ENCODE measurements at places on chromosomes 7 and 10.
A peak's percentile ranks its signal among the peaks of the same experiment; 100 is the strongest.

GRCh38 chr7:155477476-155477875 lies 19.5 kb downstream of the EN2 start:
- no peak for DNase-seq

DNA sequence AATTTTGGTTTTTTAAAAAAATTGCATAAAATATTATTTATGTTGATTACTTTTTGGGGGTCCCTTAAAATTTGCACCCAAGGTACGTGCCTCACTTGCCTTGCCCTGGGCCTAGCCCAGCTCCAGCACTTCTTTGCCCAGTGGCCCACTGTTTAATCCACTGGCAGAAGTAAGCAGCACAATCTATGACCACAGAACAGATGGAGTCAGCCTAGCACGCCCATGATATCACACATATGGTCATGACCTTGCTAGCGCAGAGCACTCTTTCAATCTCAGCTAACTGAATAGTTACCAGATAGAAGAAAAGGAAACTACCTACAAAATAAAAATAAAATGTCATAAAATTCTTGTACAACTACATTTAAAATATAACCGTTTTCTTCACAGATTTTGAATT lies 5.6 kb downstream of the OGA start:
- no peak for DNase-seq

- DNase-seq: no peak
Observed at GRCh38 chr10:114026189-114027040, 17.3 kb upstream of the ADRB1 start.

DNA sequence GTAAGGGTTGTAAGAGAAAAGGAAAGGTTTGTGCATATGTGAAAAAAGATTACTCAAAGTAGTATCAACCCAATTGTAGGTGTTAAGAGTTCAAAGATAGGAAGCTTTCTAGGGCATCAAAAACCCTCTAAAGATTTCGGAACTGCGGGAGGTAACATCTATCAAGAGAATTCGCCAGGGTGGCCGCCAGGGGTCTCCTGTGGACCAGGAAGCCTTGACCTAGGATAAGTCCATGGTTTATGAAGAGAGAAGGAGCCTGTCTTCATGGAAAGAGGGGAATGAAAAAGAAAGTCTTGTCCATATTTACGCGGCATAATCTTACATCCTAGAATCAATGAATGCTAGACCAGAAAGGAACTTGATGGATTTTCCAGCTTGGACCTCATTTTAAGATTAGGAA lies 140.7 kb upstream of the CALCR start:
- peak; percentile 29 for DNase-seq

- DNase-seq: no peak
Observed at GRCh38 chr10:131750171-131750895, 150.5 kb upstream of the PPP2R2D start.

GRCh38 chr10:119246862-119247549 lies 39.6 kb downstream of the GRK5 start:
- no peak for DNase-seq

- no peak for DNase-seq
Observed at GRCh38 chr10:52143338-52143737, 170.7 kb upstream of the DKK1 start.

DNA sequence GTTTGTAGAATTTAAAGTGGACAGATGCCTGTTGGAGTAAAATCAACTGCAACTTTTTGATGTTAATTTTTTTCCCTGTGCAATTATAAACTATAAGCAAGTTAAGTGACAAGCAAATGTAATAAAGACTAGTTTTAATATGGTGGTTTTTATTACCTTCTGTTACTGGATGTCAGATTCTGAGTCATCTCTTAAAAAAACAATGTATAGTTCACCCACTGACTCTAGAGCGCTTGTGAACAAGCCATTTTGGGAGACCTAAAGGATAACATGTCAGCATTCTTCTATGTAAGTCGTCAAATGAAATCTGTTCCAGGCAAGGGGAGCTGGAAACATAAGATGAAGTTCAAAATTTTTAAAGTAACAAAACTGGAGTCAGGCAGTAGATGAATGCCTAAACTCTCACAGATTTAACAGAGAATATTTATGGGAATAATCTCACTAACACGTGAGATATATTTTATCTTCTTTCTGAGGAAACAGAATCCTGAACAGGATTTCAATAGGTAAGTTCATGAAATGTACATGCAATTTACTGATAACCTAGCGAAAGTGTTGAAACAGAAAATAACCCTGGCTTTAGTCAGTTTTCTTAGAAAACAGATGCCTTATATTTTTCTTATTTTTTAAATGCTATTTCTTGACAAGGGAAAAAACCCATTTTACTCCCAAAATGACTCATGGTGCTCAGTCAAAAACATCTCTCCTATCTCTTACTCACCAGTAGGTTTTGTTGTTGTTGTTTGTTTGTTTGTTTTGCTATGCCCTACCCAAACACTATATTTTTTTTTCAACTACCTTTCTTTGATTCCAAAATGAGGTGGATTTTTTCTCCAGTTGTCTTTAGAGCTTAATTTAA lies 91.7 kb downstream of the SLC39A12 start:
- no peak for DNase-seq

Measured in activated T-cell treated with anti-CD3 and anti-CD28 coated beads, Interleukin-2, amount 50 U/mL, for 24 hours (primary cell).